ENCODE measurements at places on chromosomes 7 and 10.
A peak's percentile ranks its signal among the peaks of the same experiment; 100 is the strongest.

DNA sequence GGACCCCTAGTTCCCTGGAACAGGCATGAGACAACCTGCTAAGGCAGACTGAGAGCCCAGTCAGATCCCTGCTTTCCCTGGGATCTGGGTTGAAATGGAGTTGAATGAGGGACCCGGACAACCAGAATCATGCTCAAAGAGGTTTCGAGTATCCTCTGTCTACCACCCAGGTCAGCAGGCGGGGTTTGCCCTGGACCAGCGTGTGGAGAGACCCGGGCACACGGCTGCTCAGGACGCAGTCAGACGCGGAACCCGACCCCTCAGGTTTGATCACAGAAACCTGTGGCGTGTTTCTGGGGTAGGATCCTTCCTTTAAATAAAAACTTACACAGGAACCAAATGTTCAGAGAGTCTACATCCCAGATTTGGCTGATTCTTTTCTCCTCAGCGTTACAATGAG is 330.6 kb downstream of the PTPRN2 start:
- peak; percentile 37 for DNase-seq

DNA sequence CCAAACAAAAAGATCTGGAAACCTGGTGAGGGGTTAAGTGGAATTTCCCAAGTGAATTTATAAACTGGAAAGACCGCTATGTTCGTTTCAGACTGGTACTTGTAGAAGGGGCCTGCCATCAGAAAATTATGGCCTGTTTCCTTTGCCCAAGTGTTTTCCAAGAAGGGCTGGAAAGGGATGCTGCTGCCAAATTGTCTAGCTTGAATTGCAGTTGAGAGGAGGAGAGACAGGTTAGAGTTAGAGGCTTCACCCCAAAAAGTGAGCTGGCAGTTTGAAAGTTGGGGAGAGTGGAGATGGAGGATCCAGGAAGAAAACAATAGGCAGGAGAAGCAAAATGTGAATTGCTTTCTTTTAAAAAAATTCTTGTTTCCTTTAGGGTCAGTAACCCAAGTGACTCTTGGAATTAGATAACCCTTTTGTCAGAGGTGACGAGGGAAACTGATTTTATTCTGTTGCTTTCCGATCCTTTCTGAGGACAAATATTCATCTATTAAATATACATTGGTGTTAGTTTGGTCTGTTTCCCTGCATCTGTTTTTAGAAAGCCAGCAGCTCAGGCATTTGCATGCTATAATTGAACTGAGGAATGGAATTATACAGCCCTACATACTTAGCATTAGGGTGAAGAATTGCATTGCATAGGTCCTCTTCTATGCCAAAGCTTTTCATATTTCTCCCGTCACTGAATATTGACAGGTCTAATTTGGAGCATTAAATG is 82.5 kb upstream of the PRR15 start:
- no peak for DNase-seq

GRCh38 chr10:1138529-1138928 is 82.3 kb downstream of the WDR37 start:
- DNase-seq = no peak

GRCh38 chr7:148079206-148080080 is 511.1 kb upstream of the C7orf33 start:
- no peak for DNase-seq

DNA sequence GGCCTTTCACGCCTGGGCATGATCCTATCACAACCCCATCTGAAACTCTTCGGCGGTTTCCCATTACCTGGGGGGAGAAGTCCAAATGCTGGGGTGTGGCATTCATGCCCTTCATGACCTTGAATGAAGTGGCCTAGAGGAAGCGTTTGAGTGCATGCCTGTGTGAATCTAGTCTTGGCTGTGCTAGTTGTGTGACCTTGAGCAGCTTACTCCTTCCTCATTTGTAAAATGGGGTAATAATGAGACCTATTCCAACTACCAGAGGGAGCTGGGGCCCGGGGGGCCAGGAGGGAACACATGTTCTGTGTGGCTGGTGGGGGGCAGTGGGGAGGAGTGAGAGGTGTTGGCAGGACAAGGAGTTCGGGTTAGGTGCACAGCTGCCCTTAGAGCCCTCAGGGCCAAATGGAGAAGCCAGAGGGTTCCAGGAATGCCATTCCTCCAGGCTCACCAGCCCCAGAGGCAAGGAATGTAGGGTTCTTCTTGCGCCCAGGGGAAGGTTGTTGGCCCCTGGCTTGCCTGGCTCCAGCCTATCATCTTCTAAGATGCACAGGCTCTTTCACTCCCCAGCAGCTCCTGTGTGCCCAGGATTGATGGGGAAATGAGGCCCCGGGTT is 21.3 kb upstream of the TBRG4 start:
- DNase-seq = peak; percentile 52

DNA sequence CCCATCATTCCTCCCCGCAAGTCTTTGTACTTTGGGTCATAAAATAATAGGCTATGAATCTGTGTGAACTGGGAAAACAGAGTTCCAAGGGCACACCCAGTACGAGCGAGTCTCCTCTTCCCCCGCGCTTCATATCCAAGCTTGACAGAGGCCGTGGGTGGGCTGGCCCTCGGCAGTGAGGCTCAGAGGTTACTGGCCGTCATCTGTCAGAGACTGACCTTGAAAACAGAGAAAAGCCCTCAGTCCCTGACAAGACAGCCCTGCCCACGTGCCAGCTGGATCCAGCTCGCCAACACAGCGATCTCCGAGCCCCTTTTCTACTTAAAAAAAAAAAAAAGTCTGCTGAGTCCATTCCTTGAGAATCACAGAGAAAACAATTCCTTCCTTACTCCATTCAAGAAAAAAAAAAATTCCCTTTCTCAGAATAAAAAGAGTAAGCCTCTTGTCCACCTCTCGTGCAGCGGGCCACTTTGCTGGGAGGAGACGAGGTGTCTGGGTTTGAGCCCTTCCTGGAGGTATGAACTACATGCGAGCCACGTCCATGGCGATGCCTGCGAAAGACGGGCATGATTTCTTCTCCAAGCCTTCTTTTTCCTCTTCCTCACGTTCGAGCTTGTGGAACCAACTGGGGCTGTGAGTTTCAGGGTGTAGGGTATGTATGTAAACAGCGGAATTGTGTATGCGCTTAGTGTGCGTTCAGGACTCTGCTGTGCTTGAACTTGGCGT is 744 bp upstream of the BICC1 start:
- no peak for DNase-seq
